Bronchial epithelial cell (primary cell): ENCODE measurements at places on chromosomes 5 and 9. TPM values are rescaled to one million over a fixed set of nuclear protein-coding genes. Genes with fewer than 3 reads are reported as not detected.

The TRPM6 gene
- under 0.01 and 0.26 TPM in 2 replicates for total RNA-seq

The OLFML2A gene
- total RNA-seq = 4.5 and 6.3 TPM in 2 replicates

The NPDC1 gene
- total RNA-seq = 5.5 and 10.5 TPM in 2 replicates

The ADRA1B gene
- under 0.01 TPM in 1 of 2 replicates, not detected in the other for total RNA-seq

The FGF18 gene
- total RNA-seq = under 0.01 TPM in 1 of 2 replicates, not detected in the other

The TMEM252 gene
- not detected in 2 replicates for total RNA-seq

The UNC13B gene
- total RNA-seq = 16.8 and 30.6 TPM in 2 replicates

The TRIM32 gene
- total RNA-seq = 12.0 and 13.7 TPM in 2 replicates

The WDR31 gene
- 1.6 and 4.6 TPM in 2 replicates for total RNA-seq

The TLX3 gene
- total RNA-seq = not detected in 2 replicates

The CCL27 gene
- total RNA-seq = 0.26 TPM in 1 of 2 replicates, not detected in the other

The SEMA5A gene
- total RNA-seq = 1.3 and 1.6 TPM in 2 replicates

The SUSD3 gene
- 0.26 TPM in 1 of 2 replicates, not detected in the other for total RNA-seq

The HMCN2 gene
- under 0.01 TPM in 2 replicates for total RNA-seq

The EQTN gene
- total RNA-seq = not detected in 2 replicates

The SLC12A2 gene
- total RNA-seq = 14.5 and 19.7 TPM in 2 replicates

The RASEF gene
- 9.2 and 14.2 TPM in 2 replicates for total RNA-seq

The GARNL3 gene
- total RNA-seq = 2.4 and 5.4 TPM in 2 replicates

The OR5C1 gene
- not detected in 2 replicates for total RNA-seq

The SH3TC2 gene
- 4.0 and 4.7 TPM in 2 replicates for total RNA-seq

The FOXI1 gene
- total RNA-seq = not detected in 2 replicates

The UNC5A gene
- not detected in 2 replicates for total RNA-seq

The SLC25A51 gene
- total RNA-seq = 63.7 and 99.2 TPM in 2 replicates

The TSSK1B gene
- total RNA-seq = 0.26 TPM in 2 replicates

The FAM78A gene
- total RNA-seq = under 0.01 and 0.26 TPM in 2 replicates

The TTC33 gene
- 9.7 and 10.1 TPM in 2 replicates for total RNA-seq

The PCDHA7 gene
- under 0.01 and 0.13 TPM in 2 replicates for total RNA-seq

The PCDHB16 gene
- under 0.01 TPM in 1 of 2 replicates, not detected in the other for total RNA-seq

The EPB41L4B gene
- 30.3 and 47.7 TPM in 2 replicates for total RNA-seq

The GDNF gene
- total RNA-seq = under 0.01 TPM in 1 of 2 replicates, not detected in the other

The ERBIN gene
- total RNA-seq = 46.1 and 55.7 TPM in 2 replicates

The ISCA1 gene
- 20.9 and 21.3 TPM in 2 replicates for total RNA-seq

The TLR4 gene
- 0.13 and 0.26 TPM in 2 replicates for total RNA-seq

The AIF1L gene
- 2.6 and 7.7 TPM in 2 replicates for total RNA-seq

The STKLD1 gene
- under 0.01 and 0.38 TPM in 2 replicates for total RNA-seq

The GABRA1 gene
- not detected in 2 replicates for total RNA-seq

The SHOC1 gene
- total RNA-seq = under 0.01 TPM in 2 replicates

The CRHBP gene
- total RNA-seq = not detected in 2 replicates

The PLAA gene
- total RNA-seq = 24.2 and 27.6 TPM in 2 replicates

The SPATA6L gene
- total RNA-seq = 2.6 and 6.5 TPM in 2 replicates

The CCDC180 gene
- under 0.01 and 0.13 TPM in 2 replicates for total RNA-seq

The LURAP1L gene
- 43.7 and 56.5 TPM in 2 replicates for total RNA-seq

The LRRC70 gene
- total RNA-seq = 1.0 and 1.6 TPM in 2 replicates

The AK1 gene
- 19.0 and 54.0 TPM in 2 replicates for total RNA-seq

The FOXD4L6 gene
- 0.13 TPM in 1 of 2 replicates, not detected in the other for total RNA-seq

The FAM200C gene
- total RNA-seq = 1.1 and 3.2 TPM in 2 replicates

The FCN2 gene
- total RNA-seq = not detected in 2 replicates

The ABL1 gene
- total RNA-seq = 17.6 and 20.1 TPM in 2 replicates

The DBH gene
- not detected in 2 replicates for total RNA-seq

The C5orf52 gene
- not detected in 2 replicates for total RNA-seq

The SDHA gene
- total RNA-seq = 106 and 136 TPM in 2 replicates

The PIP5K1B gene
- 2.9 and 5.9 TPM in 2 replicates for total RNA-seq

The RASGEF1C gene
- under 0.01 TPM in 1 of 2 replicates, not detected in the other for total RNA-seq

The SLCO6A1 gene
- under 0.01 TPM in 1 of 2 replicates, not detected in the other for total RNA-seq

The ANKRD33B gene
- under 0.01 and 0.13 TPM in 2 replicates for total RNA-seq

The MAPK9 gene
- 19.7 and 23.2 TPM in 2 replicates for total RNA-seq

The SLC34A3 gene
- not detected in 2 replicates for total RNA-seq

The GGTA1 gene
- total RNA-seq = 0.13 TPM in 1 of 2 replicates, not detected in the other

The DCAF10 gene
- 24.7 and 29.5 TPM in 2 replicates for total RNA-seq
